ENCODE measurements at places on chromosomes 5 and 9.

DNA sequence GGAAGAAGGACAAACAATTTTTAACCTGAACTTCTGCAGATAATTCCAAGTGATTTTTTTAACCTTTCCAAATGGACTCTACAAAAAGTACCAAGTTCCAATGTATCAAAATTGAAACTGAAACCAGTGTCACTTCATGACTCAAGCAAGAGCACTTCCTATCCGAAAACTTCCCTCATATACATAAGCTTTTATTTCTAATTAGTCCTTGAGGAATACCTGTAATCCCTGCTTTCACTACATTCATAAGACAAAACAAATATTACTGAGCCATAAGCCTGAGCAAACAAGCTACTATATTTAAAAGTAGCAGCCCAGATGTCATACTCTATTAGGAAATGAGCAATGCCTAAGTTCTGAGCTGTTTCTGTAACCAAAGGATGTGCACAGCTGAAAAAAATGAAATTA, 224.4 kb downstream of the EBF1 start:
- no peak for DNase-seq

DNA sequence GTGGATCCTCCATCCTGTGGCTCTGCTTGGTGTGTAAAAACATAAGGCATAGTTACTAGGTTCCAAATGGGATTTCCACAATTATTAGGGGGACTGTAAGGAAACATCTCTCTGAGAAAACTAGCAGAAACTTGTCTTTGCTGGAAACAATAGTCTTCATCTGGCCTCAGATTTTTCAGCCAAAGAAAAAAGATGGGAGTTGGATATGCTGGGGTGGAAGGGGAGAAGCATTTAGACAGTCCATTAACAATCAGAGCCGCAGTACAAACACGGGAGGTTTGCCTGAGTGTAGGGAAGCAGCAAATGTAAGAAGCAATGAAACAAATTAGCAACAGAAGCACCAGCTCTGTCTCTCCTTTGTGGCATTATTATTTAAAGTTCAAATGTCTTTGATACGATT, 402.7 kb upstream of the ZNF608 start:
- DNase-seq, result no peak

DNA sequence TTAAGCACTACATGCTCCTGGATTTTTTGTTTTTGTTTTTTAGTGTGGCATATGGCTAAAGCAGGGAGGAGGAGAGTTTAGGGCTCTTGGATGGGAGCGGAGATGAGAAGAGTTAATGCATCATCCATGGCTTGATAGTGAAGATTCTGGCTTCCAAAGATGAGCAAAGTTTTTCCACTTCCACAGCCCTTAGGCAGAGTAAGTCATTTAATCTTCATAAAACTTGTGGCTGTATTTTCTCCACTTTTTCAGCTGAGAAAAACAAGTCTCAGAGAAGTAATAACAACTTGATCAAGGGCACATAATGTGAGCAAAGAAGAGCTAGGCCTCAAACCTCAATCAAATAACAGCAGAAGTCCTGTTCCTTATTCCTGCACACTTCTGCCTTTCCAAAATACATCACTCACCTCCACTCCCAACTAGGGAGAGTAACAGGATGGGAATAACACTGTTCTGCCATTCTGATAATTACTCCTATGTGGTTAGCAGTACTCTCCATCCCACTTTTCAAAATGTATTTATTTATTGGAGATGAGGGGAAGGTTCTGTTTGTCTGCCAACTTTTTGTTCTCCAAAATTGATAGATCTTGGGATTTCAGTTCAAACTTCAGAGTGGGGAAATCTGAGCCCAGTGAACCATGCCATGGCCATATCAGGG, 53.7 kb upstream of the DPYSL3 start:
- DNase-seq, result no peak

- DNase-seq, result no peak
Measured at GRCh38 chr9:114674076-114674797, 7.8 kb downstream of the TEX48 start.

GRCh38 chr9:120583958-120584369, 4.0 kb upstream of the CDK5RAP2 start:
- DNase-seq, result peak; percentile 84

DNA sequence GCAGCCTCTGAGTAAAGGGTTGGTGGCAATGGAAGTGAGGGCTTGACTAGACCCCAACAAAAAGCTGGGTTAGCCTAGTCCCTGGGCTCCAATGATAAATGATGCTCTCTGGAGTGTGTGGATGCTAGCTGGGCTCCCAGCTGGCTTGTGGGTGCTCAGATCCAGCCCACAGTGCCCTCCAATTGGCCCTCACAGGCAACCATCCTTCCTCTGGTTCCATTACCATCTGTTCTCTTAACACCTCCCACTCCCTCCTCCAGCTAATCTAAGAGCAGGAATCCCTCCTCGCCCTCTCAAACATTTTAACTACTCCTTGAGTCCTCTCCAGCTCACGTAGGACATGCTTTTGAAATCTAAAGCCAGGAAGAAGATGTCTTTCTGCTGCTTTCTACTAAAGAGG, 25.2 kb upstream of the FRMD3 start:
- peak; percentile 45 for DNase-seq

- no peak for DNase-seq
Measured at GRCh38 chr5:83049370-83049885, 27.8 kb downstream of the TMEM167A start.

- DNase-seq, result peak; percentile 59
Measured at GRCh38 chr5:111266491-111266890, 42.3 kb downstream of the CAMK4 start.

GRCh38 chr9:69303331-69303730, 21.7 kb upstream of the ENTREP1 start:
- no peak for DNase-seq

GRCh38 chr5:173093606-173094005, 37.5 kb downstream of the CREBRF start:
- DNase-seq, result no peak

GRCh38 chr5:159163027-159163700, 46.2 kb downstream of the RNF145 start:
- DNase-seq, result peak; percentile 47

DNA sequence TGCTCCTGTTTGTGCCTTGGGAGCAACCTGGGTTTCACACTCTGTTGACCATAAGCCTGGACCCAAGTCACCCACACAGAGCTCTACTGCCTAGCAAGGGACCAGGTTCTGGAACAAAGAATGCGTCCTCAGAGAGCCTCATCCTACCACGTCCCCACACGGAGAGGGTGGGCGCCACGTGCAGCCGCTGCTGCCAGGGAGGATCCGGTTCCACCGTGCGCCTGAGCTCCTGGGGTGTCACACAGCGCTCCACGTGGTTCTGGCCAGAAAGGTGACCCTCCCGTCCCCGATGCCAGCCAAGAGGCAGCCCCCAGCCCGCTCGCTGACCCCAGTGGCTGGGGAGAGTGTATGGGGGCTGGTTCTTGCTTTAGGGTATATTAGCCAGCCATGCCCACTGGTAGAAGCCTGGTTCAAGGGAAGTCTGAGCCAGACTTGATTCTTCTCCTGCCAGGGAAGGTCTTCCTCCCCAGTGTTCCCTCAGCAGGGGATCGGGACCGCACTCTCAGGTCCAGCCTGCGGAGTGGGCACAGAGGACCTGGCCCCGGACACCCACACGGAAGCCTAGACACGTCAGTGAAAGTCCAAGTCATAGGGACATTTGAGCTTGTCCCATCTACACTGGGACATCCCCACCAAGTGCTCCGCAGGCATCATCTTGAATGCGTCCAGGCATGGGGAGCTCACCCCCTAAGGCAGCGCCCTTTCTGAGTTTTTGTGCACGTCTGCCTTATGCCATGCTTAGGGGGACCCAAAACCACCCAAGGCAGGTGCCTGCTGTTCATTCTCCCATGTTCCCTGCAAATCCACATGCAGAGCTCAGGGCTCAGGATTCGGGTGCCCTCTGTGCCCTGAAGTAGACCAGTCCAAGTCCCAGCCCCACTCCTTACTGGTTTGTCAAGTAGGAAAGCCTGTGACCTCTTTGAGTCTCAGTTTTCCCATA, 2.4 kb downstream of the FCN1 start:
- no peak for DNase-seq

DNA sequence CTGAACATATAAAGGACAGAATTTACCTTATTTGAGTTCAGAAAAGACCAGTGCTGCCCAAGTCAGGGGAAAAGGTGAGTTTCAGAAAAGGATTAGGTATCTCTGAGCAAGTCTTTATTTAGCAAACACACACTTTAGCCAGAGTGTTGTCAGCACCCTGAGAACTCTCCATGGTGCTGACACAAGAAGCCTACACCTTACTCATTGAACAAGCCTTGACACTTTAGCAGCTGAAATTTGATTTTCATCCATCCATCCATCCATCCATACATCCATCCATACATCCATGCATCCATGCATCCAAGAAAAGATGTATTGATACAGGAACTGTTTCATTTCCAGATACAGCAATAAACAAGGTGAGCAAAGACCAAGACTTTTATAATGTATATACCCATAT, 311.2 kb downstream of the TRIM32 start:
- no peak for DNase-seq

GRCh38 chr5:30894811-30895210, 298.7 kb upstream of the CDH6 start:
- no peak for DNase-seq

GRCh38 chr5:175616083-175616482, 41.8 kb upstream of the HRH2 start:
- DNase-seq, result no peak

DNA sequence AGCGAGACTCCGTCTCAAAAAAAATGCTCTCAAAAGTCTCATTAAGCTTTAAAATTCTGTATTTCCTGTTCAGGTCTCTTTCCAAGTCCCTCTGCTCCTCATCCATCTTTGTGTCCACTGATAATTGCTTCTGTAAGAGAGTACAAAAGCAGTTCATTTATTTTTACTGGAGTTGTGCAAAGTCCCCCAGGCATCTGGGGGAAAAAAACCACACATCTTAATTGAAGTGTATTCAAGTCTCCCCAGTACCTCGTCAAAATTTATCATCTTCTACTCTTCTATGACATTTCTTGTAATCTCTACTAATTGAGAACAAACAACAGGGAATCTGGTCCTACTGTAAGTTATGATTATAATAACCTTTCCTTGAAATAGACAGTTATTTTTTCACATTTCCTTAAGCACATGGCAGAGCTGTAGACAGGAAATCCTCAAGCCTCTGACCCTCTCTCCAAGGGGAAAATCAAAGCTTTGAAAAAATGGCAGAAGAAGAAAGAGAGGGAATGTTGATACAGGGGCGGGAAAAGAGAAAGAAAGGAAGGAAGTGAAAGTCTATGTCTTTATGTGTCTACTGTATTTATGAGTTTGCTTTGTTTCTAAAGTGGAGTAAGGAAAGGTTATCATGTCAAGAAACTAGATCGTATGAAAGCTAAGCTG, 51.5 kb downstream of the RAI14 start:
- DNase-seq, result no peak

GRCh38 chr5:84885485-84886258, 501.0 kb upstream of the EDIL3 start:
- no peak for DNase-seq

DNA sequence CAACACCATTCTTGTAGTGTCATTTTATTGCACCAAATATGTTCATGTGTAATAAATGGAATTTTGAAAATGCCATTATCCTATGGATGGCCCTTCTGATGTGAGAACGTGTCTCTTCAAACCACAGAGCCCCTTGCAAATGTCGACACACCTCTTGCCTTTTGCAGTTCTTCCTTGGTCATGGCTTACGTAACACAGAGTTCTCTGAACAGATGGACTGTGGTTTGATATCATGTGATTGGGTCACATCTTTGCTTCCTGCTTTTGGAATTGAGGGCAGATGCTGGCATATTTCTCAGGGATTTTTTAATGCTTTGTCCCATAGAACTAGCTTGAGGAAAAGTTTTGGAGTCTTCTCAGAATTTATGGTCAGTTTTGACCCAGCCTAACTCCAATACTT, 4.6 kb downstream of the TGFBR1 start:
- DNase-seq, result peak; percentile 78
